T-cell (primary cell): ENCODE measurements at places on chromosomes 3 and 15. TPM values are rescaled to one million over a fixed set of nuclear protein-coding genes. Genes with fewer than 3 reads are reported as not detected.

DNA sequence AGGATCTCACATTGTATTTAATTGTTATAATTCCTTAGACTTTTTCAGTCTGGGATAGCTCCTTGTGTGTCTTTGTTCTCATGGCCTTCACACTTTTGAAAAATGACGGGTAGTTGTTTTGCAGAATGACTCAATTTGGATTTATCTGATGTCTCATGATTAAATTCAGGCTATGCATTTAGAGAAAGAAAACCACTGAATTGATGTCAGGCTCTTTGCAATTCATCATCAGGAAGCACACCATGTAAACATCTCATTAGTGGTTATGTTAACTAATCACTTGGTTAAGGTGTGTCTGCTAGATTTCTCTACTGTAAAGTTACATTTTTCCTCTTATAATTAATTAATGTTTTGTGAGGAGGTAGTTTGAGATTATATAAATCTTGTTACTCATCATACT, 8.0 kb upstream of the SLC22A13 start:
- no peaks in the 10 kb centered on the region for H3K4me1 ChIP-seq
- no peak overlapping the region for H3K27ac ChIP-seq
- no peaks in the 10 kb centered on the region for H3K27me3 ChIP-seq

GRCh38 chr15:92883163-92883875, 16.8 kb upstream of the CHD2 start:
- H3K4me3 ChIP-seq = peak overlapping the region; percentile 55
- H3K36me3 ChIP-seq = no peaks in the 10 kb centered on the region
- DNase-seq = peak; percentile 51
- H3K27ac ChIP-seq = peak overlapping the region; percentile 84
- H3K4me1 ChIP-seq = peaks cover 34% of the 10 kb centered on the region
- H3K27me3 ChIP-seq = no peaks in the 10 kb centered on the region

GRCh38 chr3:45080824-45081223, 54.7 kb downstream of the CLEC3B start:
- H3K27me3 ChIP-seq = peaks cover 21% of the 10 kb centered on the region
- H3K27ac ChIP-seq = no peak overlapping the region
- no peak for DNase-seq
- no peaks in the 10 kb centered on the region for H3K36me3 ChIP-seq

DNA sequence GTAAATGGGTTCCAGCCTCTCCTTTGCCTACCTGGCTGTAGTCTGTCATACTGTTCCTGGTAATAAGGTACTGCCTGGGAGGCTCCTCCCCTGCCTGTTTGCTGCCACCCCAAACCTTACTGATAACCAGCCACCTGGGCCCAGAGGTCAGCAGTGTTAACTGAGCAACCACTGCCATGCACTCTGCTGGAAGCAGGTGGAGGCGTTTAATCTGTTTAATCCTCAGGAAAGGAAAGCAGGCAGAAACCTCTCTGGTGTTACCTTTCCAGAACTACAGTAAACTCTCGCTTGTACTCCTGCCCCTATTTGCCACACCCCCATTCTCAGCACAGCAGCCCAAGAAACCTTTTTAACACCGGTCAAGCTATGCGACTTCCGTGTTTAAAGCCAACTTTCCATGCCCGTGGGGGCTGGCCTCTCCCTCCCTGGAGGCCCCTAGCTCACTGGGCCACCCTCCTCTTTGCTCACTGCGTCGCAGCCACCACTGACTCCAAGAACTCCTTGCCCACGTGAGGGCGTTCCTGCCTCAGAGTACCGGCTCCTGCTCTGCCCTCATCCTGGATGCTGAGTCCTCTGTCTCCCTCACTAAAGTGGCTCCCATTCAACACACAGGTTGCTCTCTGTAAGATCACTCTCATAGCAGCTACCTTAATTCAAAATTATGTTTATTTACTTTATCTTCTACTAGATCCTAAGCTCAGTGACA, 8.3 kb downstream of the BDH1 start:
- H3K27me3 ChIP-seq = no peaks in the 10 kb centered on the region
- peaks cover 31% of the 10 kb centered on the region for H3K36me3 ChIP-seq
- no peaks in the 10 kb centered on the region for H3K4me1 ChIP-seq

GRCh38 chr3:132218817-132219755, 98.1 kb upstream of the ACP3 start:
- no peak overlapping the region for H3K27ac ChIP-seq
- no peak overlapping the region for H3K4me3 ChIP-seq
- H3K27me3 ChIP-seq = no peaks in the 10 kb centered on the region
- no peaks in the 10 kb centered on the region for H3K36me3 ChIP-seq

DNA sequence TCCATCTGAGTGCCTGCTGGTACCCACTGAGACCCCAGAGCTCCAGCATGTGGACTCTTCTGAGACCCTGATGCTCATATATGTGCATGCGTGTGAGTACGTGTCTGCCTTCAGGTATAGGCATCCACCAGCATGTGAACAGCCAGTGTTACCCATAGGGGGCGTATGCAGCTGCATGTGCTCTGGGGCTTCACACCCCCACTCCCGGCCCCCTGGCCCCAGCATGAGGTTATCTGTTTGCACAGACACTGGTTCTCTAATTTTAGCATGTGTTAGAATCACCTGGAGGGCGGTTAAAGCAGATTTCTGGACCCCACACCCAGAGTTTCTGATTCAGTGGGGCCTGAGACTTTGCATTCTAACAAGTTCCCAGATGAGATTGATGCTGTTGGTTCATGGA, 824 bp upstream of the CILP start:
- no peak overlapping the region for H3K27ac ChIP-seq
- no peaks in the 10 kb centered on the region for H3K4me1 ChIP-seq
- DNase-seq = no peak
- no peaks in the 10 kb centered on the region for H3K36me3 ChIP-seq
- H3K4me3 ChIP-seq = no peak overlapping the region

DNA sequence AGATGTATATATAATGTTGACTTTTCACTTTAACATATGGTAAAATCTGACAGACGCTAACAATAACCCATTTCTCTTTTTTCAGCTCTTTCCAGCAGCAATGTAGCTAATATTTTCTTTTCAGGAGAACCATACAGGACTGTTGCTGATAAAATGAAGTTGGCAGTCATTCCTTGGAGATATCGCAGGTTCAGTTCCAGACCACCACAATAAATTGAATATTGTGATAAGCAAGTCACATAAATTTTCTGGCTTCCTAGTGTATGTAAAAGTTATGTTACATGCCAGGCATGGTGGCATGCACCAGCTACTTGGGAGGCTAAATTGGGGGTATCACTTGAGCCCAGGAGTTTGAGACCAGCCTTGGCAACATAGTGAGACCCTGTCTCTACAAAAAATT, 31.9 kb upstream of the TM4SF1 start:
- H3K27me3 ChIP-seq = no peaks in the 10 kb centered on the region
- no peak overlapping the region for H3K4me3 ChIP-seq
- H3K4me1 ChIP-seq = no peaks in the 10 kb centered on the region
- DNase-seq = no peak
- no peaks in the 10 kb centered on the region for H3K36me3 ChIP-seq

DNA sequence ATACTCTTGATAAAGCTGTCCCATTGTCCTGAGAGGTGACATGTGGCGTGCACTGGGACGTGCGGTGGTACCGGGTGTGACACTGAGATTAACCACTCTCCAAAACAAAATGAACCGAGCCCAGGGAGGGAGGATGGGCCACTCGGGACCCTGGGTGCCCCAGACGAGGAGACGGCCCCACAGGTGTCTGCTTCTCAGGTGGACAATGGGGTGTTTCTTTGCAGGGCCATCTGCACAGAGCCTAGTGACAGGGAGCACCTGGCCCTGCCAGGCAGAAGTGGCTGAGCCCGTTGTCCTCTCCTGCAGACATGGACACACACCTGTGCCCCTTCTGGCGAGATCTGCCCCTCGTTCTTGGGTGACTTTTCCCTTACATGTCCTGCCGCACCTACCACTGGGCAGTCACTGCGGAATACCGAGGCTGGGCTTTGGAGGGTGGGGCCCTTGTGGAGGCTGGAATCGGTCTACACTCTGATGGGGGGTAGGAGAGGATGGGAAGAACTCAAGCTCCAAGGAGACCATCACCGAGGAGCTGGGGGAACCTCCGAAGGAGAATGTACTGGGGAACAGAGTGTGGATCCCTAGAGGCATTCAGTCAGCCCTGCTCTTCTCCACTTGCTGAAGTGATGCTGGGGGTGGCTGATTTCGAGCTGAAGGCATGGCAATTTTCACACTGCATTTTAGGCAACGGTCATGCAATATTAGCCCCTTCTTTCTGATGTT, 153.5 kb downstream of the ATP10A start:
- no peak for DNase-seq
- no peak overlapping the region for H3K27ac ChIP-seq
- H3K4me1 ChIP-seq = no peaks in the 10 kb centered on the region
- no peaks in the 10 kb centered on the region for H3K27me3 ChIP-seq
- H3K4me3 ChIP-seq = no peak overlapping the region

SLC27A2 gene
- 0.70 TPM for total RNA-seq

HHATL gene
- total RNA-seq = not detected
